ENCODE measurements at places on chromosomes 3 and 15.

DNA sequence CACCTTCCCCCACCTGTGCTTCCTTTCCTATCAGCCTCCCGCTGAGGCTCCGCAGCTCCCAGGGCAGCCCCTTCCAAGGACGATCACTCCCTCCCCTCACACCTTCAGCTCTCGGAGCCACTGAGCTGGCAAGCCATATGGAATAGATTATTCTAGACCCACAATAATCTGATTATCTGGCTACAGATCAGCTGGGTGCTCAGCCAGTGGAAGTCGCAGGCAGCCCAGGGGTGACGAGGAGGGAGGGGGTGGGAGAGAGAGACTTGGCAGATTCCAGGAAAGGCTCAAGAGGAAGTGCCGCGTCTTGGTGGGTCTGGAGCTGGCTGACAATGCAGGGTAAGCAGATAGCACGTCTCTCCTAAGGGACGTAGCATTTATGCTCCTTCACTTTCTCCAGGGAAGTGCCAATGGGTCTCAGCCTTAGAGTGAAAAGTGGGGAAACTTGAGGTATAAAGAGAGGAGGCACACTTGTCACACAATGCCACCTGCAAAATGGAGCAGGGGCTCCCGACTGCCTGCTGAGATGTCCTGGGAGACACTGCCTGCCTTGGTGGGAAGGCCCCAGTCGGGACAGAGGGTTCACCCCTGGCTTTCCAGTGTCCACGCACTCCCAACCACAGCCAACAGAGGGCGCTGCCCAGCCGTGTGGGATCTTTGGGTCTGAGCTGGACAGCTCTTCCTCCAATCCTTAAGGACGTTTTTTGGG lies 9.4 kb upstream of the MESP1 start:
- DNase-seq, result peak; percentile 40

DNA sequence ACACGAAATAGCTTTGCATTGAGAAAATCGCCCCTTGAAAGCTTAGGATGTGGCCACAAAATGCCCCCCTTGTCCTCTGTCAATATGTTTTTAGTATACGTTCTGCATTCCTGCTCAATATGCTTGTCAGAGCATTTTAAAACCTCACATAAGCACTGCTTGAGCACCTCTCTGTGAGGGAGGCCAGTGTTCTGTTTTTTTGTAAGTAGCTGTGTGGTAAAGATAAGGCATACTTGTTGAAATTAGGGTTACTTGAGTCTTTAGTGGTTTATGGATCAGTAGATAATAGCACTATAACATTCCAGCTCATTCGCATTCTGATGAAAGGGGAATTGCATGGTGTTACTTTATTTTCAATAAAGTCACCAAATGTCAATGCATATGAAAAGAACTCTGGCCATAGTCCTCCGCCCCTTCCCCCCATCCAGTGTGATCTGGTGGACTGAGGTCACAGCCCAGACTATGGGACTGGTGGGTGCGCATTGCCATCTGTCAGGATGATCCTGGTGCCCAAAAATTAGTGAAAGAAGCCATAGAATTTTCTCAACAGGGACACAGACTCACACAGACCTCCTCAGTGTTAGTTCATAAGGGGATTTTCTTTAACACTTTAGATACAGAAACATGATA lies 33.1 kb downstream of the IL1RAP start:
- DNase-seq, result no peak

- no peak for DNase-seq
Measured at GRCh38 chr15:49926740-49927139, 192.3 kb downstream of the ATP8B4 start.

GRCh38 chr15:48143856-48144255 lies 23.1 kb downstream of the SLC24A5 start:
- no peak for DNase-seq

- no peak for DNase-seq
Measured at GRCh38 chr15:74821091-74821789, 5.2 kb upstream of the CPLX3 start.

DNA sequence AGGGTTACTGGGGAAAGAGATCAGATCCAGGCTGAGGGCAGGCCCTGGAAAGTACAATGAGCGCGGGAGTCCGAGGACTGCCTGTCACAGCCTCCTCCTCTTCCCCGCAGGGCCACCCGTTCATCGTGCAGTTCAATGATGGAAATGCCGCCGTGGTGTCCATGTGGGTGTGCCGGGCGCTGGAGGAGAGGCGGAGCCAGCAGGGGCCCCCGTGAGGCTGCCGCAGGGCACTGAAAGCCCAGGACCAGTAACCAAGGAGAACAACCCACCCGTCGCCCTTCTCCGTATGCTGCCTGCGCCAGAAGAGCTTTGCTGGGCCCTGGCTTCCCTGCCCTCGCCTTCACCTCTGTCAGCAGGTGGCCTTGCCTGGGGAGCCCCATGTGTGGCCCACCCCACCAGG lies 18.8 kb upstream of the SKOR1 start:
- DNase-seq, result no peak

GRCh38 chr3:107910713-107911259 lies 180.0 kb downstream of the CD47 start:
- no peak for DNase-seq

DNA sequence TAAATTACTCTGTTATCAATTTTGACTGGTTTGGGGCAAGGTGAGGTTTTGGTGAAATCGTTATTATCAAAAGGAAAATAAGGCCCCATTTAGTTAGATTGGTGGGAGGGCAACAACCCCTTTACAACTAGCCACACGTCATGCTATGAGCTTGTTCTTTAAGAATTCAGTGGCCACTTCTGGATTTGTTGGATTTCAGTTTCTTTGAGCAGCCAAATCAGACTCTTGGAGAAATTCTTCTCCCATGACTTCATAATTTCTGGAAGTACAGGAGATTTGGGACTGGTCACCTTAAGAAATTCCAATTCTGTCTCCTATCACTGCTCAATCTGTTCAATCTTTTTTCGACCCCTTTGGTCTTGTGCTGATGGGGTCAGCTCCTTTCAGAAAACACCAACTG lies 14.8 kb upstream of the WNT5A start:
- DNase-seq, result no peak

DNA sequence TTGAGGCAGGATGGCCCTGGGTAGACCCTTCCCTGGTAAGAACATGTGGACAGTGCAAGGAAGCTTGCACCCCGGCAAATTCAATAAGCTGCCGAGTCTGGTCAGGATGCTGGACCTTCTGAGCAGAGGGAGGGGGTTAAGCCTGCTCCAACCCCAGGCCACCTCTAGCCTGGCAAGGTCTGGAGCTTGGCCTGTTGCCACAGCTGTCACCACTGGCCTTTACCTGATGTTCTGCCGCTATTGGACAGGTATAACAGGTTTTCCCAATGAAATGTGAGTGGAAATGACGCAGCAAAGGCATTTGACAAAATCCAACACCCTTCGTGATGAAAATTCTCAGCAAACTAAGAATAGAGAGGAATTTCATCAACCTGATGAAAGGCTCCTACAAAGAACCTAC lies 699 bp upstream of the MESP1 start:
- DNase-seq, result no peak

DNA sequence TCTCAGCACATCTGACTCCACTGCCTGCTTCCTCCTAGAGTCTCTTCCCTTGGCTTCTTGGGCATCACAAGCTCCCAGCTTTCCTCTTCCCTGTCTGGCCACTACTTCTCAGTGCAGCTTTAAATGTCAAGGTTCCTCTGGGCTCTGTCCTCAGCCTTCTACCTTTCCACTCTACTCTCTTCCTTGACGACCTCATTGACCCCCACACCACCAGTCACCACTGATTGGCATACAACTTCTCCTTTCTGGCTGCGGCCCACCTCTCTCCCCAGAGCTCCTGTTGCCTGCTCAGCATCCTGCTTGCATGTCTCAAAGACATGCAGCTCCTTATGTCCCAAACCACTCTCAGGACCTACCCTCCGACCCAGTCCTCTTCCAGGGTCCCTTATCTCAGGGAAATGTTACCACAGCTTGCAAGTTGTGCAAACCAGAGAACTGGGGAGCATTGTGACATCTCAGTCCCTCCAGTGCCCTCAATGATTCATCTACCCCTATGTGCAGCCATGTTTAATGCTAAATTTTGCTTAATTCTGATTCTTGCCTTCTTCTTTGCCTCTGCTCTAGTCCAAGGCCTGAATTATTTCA lies 49.9 kb downstream of the TRPM1 start:
- DNase-seq, result no peak

- no peak for DNase-seq
Measured at GRCh38 chr3:98812851-98813374, 49.8 kb downstream of the ST3GAL6 start.

DNA sequence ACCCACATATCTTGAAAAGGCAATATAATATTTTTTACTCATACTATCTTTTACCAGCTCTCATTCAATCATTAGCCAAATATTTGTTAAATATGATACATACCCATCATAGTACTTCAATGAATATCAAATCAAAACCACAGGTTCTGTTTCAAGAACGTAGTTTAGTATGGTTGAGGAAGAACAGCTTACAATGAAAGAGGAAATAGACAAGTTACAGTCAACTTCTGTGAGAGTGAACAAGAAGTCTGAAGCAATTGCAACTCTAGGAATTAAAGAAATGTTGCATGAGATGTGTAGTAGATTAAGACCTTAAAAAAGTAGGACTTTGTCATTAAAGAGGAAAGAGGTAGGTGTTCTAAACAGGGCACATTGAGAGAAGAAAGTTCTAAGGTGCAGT lies 9.3 kb downstream of the BCHE start:
- DNase-seq, result no peak

GRCh38 chr15:99909592-99910295 lies 176.5 kb upstream of the LYSMD4 start:
- no peak for DNase-seq

DNA sequence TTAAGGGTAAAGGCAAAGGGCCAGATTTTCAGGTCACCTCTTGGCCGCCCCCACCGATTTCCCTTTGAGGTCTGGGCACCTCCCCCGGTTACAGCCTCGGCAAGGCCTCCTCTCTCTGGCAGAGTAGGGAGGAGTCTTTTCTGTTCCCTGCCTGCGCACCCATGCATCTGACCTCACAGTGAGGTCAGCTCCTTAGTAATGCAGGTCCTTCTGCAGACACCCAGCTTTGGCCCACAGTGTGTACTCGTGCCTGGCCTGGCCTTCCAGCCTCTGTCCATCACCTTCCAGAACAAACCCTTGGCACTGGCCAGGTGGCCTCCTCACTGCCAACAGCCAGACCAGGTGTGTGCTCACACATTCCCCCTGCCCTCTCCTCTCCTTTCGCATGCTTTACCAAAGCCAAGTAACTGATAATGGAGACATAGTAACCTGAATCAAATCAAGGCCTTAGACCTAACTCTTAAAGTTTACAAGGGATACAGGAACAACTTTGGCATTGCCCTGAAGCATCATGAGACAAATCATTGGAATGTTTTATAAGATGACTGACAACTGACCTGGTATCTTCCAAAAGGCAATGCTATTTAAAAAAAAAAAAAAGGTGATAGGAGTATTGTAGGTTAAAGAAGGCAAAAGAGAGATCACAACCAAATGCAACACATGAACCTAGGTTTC lies 61.3 kb downstream of the CORO2B start:
- DNase-seq, result no peak

DNA sequence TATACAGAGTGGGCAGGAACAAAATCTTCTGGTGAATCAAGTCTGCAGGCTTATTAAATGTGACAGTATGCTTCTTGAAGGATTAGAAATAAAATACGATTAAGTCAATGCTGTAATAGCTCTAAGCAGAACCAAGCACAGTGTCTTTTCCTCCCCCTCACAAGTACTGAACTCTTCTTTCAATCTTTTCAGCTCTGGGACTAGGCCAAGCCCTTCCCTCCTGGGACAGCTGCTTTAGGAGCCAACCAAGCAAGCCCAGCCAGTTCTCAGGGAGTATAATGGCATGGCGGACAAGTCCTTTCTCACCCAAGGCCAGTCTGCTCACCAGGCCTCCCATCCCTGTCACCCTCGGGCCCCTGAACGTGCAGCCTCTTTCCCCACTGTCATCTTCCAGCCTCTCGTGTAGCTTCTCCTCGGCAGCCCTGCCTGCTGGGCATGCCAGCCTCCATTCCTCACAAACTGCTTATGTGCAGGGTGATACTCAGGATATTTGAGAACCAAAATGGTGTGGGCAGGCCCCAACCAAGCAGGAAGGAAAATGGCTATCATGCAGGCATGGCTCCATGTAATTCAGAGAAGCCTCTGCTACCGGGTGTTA lies 8.4 kb upstream of the PPP1R2 start:
- no peak for DNase-seq

DNA sequence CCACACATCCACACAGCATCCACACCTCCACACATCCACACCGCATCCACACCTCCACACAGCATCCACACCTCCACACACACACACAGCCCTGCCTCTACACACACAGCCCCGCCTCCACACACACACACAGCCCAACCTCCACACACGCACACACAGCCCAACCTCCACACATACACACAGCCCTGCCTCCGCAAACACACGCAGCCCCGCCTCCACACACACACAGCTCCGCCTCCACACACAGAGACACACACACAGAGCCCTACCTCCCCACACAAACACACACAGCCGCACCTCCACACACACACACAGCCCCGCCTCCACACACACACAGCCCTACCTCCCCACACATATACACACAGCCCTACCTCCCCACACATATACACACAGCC lies 4.7 kb downstream of the MESP1 start:
- DNase-seq, result no peak

- DNase-seq, result no peak
Measured at GRCh38 chr3:129365296-129366136, 62.9 kb downstream of the EFCAB12 start.

DNA sequence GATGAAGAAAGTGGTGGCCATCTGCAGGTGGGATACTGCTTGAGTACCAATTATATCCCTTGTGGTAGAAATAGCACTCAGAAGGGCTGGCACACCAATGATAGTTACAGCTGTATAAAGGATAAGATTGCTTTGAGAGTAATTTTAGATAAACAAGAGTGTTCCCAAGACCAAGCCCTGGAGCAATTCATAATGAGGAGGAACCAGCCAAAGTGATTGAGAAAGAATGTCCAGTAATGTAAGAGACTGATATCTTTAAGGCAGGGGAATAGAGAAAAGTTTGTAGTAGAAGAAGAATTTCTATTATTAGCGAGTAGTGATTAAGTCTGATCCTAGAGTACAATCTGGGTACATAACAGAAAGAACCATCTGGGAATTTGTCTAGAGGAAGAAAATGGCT lies 945.1 kb downstream of the OTOL1 start:
- no peak for DNase-seq

- no peak for DNase-seq
Measured at GRCh38 chr3:23612296-23612891, 193.4 kb upstream of the UBE2E1 start.

GRCh38 chr3:39707314-39707909 lies 102.0 kb upstream of the MYRIP start:
- DNase-seq, result no peak

DNA sequence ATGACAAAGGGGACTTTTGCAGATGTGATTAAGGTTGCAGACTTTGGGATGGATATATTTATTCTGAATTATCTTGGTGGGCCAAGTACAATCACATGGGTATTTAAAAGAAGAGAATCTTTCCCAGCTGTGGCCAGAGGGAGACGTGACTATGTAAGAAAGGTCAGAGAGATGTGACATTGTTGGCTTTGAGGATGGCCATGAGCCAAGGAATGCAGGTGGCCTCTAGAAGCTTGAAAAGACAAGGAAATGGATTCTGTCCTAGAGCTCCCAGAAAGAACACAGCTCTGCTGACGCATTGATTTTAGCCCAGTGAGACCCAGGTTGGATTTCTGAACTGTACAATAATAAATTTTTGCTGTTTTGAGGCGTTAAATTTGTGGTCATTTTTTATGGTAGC lies 616.0 kb upstream of the TBL1XR1 start:
- DNase-seq, result no peak
